ENCODE measurements at places on chromosomes 2 and 18.

GRCh38 chr2:105422801-105423200 is 23.9 kb upstream of the FHL2 start:
- no peak for DNase-seq

GRCh38 chr18:41936471-41937134 is 18.4 kb upstream of the PIK3C3 start:
- no peak for DNase-seq

GRCh38 chr2:222982010-222982908 is 69.7 kb upstream of the KCNE4 start:
- peak; percentile 25 for DNase-seq

DNA sequence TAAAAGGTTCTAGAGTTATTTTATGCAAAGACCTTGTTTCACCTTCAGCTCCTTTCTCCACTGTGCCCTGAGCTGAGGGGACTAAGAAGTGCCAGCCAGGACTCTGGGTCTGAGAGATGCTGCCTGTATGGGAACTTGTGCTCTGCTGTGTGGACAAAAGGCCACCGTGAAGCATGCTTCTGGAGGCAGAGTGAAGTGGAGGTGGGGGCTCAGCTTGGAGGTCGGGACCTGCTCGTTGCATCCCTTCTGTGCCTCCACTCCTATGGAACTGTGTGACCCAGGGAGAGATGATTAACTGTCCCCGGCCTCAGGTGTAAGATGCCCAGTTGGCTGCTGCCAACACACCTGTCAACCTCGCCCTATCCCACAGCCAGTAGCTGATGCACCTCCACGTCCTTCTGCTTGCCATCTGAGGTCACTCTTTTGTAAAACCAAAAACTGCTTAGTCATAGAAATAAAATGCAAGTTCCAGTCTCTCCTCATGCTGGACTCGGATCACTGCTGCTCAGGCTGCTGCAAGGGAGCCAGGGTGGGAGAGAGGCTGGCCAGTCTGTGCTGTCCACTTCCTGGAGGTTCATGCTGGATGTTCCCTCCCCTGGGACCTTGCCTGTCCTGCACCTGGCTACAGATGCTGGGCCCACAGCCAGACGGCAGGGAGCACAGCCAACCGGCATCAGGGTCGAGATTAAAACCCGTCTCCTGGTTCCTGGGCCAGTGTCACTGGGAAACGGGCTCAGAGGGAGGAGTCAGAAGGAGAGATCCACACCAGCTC is 113.2 kb downstream of the ACKR3 start:
- DNase-seq, result no peak

DNA sequence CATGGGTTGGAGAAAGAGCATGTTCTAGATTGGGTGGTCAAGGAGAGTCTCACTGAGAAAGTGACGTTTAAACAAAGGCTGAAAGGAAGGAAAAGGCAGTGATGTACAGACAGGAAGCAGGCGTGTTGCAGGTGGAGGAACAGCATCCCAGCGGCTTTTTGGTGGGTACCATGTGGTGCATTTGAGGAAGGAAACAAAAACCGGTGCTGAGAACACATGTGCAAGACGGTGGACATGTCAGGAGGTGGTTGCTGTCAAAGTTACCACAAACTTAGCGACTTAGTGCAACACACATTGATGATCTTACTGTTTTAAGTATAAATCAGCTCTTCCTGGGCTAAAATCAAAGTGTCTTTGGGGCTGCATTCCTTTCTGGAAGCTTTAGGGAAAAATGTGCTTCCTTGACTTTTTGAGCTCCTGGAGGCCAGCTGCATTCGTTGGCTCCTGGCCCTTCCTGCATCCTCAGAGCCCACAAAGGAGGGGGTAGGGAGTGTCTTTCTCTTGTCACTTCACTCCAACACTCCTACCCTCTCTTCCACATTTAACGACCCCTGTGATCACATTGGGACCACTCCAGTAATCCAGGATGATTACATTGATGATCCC is 380.6 kb downstream of the FBXO15 start:
- DNase-seq, result no peak

- DNase-seq, result no peak
These were observed 1794.1 kb upstream of the LRRTM1 start for GRCh38 chr2:82098617-82099016.

- peak; percentile 60 for DNase-seq
These were observed 918 bp upstream of the HNRNPLL start for GRCh38 chr2:38603402-38604290.

DNA sequence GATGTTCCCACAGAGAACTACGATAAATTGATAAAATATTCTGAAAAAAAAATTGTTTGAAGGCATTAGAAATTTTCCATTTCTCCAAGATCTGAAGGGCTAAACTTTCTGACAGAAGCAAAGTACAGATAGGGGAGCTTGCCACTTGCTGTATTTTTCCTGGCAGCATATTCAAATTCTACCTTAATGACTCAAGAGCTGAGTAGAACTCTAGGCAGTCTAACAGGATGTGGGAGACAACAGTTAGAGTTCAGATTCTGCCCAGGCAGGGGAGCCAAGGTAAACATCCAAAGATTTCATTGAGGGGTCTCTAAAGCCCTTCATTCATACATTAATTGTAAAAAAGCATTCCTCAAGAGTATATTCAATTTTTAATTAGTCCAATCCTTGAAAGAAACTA is 46.0 kb upstream of the RIT2 start:
- no peak for DNase-seq

DNA sequence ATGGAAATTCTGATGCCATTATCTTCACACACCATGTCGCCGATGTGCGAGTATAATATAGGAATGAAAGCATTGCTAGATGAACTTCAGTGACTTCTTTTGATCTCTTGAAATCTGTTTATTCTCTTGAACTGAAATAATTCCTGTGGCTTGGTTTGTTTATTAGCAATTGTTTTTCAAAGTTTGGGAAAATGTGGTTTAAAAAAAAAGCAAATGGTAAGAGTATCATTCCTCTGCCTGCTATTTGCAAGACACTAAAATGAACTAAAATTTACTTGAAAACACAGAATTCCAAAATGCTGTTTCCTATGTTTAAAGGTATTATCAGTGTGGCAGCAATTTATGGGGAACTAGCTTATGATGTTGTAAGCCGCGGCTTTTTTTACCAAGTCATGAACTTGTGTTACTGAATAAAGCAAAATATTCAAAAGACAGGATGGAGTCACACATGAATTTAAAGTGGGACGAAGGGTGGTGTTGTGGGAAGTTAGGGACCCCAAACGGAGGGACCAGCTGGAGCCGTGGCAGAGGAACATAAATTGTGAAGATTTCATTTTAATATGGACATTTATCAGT is 96.4 kb downstream of the COLEC12 start:
- no peak for DNase-seq

GRCh38 chr2:44480068-44480467 is 118.3 kb downstream of the CAMKMT start:
- no peak for DNase-seq

DNA sequence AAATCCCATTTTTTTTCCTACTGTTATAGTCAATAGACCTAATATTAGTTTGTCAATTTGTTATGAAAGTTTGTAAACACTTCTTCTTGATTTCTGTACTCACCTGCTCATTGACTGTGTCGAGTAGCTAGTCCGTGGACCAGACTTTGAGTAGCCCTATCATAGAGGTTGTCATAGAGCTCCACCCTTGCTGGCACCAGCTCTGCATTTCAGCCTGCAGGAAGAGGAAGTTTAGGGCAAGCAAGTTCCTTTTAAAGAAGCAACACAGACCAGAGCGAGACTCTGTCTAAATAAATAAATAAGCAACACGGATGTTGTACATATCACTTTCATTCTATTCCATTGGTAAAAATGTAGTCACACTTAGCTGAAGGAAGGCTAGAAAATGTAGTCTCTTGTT is 74.0 kb downstream of the MCFD2 start:
- no peak for DNase-seq

DNA sequence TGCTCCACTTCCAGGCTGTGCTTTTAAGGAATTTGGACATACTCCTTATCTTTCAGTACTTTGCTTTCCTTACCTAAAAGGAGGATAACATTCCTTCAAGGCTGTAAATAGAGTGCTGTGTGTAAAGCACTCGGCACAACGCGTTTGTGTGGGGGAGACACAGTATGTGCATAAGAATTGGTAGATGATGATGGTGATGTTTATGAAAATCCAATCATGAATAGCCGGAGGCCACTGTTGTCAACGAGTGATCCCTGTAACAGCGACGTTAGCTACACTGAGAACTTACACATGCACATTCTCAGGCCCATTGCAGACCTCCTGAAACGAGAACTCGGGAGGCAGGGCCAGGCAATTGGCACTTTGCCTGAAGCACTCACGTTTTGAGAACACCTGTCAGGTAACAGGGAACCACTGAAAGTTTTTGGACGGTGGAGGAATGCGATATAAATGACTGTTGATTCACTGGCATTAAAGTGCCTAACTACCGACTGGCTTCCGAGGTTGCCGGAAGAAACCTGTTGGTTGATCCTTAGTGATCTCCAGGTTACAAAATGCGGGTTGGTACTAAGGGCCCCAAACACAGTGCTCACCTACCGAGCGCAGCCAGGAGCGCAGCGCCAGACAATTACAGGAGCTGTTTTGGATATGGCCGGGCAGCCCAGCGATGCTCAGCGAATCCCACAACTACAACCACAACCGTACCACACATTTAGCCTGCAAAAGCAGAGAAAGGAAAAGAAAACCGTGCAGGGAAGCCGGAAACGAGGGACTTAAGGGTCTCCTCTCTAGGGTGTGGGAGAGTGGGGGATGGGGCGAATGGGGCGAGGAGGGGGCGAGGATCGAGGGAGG is 1.0 kb upstream of the MAP4K4 start:
- no peak for DNase-seq

DNA sequence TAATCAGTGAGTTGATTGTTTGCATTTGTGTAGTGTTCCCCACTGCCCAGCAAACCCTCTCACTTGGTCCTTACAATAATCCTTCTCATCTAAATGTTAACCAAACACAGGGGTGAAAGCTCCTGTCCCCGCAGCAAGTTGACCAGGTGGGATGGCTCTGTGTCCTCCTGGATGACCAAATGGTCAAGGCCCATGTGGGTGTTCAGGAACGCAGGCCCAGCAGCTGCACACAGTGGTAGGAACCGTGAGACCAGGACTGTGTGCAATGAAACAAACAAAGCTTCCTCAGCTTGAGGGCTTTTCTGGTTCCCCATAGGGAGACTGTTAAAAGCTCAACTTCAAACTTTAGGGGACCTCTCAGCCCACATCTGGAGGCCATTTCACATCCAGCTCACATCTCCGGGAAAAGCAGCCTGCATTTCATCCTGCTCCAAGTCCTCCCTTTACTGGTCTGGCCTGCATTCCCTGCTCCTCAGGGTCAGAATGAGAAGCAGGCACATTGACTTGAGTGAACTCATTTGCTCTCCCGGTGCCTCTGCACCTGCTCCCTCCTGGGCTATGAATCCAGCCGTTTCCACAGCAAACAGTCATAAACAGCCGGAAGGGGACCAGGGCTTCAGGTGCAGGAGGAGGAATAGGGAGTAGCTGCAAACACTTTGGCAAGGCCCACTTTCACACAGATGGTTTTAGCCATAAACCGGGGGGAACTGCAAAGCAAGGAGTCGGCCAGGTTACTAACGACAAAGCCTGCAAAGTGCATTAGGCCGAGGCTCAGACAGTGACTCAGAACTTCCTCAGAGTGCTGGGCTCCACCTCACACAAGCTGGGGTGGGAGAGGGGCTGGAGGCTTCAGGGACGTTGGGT is 144.7 kb downstream of the CAPN13 start:
- no peak for DNase-seq

- no peak for DNase-seq
These were observed 244.3 kb downstream of the SETBP1 start for GRCh38 chr18:44924785-44925499.

GRCh38 chr2:20015482-20016083 is 3.1 kb upstream of the MATN3 start:
- DNase-seq, result no peak

DNA sequence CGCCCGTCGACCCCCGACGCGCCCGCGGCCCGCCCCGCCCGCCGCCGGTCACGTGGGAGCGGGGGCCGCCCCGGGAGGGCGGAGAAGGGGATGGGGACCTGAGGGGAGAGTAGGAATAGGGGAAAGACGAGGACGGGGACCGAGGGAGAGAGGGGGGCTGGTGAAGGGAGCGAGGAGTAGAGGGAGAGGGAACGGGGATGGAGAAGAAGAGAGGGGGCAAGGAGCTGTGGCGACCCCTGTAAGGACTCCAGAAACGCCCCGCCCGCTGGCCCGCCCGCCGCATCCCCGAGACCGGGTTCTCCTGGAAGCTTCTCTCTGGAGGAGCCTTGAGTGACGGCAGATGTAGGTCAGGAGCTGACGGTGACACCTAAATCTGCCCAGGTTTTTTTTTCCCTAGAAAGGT is 615 bp downstream of the ADNP2 start:
- peak; percentile 49 for DNase-seq

GRCh38 chr2:175414882-175415487 is 233.5 kb upstream of the ATP5MC3 start:
- no peak for DNase-seq

DNA sequence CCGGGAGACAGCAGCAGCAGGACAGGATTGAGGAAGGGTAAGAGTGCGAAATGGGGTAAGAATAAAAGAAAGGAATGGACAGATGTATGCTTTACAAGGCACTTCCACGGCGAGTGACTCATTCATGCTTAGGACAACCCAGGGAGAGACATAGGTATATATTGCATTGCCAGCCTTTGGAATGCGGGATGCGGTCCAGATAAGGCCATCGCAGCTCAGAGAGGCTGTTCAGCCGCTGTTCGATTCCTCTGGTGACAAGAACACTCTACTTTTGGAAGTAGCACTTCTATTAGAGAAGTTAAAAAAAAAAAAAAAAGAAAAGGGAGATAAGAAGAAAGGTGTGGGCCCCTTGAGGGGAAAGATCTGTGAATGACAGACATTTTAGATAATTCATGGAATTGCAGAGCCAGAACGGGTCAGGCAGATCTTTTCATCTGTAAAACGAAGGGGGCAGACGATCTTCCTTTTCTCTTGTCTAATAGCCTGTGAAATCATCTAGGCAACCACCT is 819 bp upstream of the NCOA1 start:
- no peak for DNase-seq

- no peak for DNase-seq
These were observed 270.5 kb downstream of the MYCN start for GRCh38 chr2:16210841-16211240.

- DNase-seq, result no peak
These were observed 119.4 kb downstream of the CYRIA start for GRCh38 chr2:16546128-16546754.

DNA sequence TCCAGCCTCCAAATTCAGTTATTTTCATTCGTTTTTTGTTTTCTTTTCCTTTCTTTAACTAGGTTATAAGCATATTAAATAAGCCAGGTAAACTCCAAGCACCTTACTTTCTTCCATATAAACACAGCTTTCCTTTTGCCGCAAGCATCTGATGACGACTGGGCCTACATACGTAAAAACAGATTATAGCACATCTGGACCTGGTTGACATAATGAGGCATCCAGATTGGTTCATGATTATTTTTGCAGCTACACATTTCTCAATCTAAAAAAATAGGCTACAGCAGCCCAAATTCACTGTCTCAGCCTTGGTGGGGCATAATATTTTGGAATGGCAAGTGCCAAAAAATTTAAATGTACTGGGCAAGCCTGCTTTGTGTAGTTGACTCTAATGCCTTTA is 7.7 kb downstream of the CYP1B1 start:
- no peak for DNase-seq

DNA sequence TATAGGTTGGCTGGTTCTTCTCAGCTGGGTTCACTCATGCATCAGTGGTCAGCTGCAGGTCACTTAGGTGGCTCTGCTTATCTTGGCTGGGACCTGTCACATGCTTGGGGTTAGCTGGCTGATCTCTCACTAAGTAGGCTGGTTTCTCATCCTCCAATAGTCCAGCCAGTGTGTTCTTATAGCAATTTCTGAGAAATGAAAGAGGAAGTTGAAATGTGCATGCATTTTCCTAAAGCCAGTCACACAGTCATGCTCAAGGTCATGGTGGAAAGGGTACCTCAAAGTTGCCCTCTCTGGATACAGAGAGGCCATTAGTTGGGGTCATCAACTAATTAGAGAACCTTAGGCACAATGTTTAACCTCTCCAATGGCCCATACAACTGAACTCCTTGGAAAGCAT is 64.4 kb downstream of the KLHL29 start:
- no peak for DNase-seq

All from caudate nucleus (tissue), 63 donors.